ENCODE measurements at places on chromosomes 11 and 22.
A peak's percentile ranks its signal among the peaks of the same experiment; 100 is the strongest.

- DNase-seq = no peak
These were observed 929.9 kb downstream of the BRD1 start for GRCh38 chr22:48897645-48898370.

- no peak for DNase-seq
These were observed 3.0 kb downstream of the DDB1 start for GRCh38 chr11:61329871-61330270.

DNA sequence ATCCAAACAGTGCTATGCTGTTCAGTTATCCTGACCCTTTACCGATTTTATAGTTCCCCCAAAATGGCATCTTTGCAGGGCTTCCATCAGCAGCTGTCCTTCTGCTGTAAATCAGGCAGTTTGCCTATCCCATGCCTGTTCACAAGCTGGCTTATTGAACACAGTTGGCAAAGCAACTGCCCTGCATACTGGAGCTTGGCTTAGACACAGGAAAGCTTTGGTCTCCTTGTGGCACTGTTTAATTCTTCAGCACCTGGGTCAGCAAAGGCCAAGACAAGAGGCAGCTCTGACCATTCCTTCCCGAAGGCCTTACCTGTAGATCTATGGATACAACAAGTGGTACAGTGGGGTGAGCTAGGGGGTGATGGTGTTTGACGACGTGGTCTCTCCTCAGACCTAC lies 32.2 kb downstream of the TSPAN18 start:
- no peak for DNase-seq

- no peak for DNase-seq
These were observed 16.3 kb downstream of the HTR3A start for GRCh38 chr11:113991170-113991569.

- DNase-seq = no peak
These were observed 20.2 kb upstream of the C11orf96 start for GRCh38 chr11:43922295-43922648.

DNA sequence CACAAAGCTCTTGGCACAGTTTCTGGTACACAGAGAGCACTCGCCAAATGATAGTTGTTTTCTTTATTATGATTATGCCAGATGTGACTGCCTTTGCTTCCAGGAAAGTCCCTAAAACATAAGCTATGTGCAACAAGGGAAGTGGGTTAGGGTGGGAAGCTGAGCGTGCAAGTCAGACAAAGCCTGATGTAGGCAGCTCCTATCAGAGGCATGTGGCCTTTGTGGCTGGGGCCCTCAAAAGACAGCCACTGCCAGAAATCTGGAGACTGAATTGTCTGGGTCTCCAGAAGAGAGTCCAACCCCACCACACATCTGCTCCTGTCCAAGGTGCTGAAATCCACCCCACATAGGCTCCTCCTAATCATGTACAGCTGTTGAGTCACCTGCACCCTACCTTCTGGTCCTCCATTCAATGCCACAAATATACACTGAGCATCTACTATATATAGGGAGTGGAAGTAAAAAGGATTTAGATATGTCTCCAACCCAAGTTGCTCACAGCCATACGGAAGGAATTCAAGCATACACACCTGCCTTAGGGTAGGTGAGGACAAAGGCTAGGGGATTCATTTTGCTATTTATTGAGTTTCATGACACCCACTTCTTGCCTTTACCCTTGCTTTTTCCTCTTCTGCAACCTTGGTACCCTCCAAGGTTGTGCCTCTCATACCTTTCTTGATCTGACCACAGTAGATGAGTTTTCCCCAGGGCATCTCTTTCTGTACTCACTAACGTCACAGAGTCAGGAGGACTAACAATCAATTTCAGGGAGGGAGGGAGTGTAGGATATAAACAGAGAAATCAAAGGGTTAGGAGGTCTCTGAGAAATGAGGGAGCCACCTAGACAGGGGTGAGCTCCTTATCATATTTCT lies 12.4 kb downstream of the SEC14L3 start:
- DNase-seq = no peak

GRCh38 chr11:60130496-60130895 lies 42.0 kb downstream of the MS4A2 start:
- no peak for DNase-seq

DNA sequence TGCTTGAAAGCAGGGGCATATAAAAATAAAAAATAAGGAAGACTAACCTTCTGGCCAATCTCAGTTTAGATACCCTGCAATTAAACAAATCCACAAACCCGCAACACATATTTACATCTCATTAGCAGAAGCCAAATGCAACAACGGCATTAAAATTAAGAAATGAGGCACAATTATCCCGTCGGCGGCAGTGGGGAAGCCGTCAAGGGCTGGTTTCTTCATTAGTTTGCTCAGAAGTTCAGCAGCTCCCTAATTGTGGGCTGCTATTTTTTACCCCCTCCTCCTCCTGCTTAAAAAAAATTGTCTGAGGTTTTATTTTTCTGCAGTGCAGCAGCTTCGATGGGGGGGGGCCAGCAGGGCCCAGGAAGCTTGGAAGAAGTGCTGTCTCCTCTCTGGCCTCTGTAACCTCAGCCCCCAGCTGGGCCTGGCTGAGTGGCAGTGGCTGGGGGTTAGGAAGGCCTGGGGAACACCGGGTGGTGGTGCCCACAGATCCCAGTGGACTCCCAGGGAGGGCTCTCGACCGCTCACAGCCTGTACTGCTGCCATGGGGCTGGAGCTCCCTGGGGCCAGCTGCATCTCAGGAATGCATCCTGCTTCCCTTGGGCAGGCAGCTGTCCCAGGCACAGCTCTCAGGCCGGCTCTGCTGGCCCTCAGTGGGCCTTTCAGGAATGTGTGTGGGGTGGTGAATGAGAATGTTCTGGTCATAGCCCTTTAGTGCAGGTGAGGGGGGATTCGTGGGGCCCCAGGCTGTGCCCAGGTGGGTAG lies 148.7 kb upstream of the B3GAT1 start:
- DNase-seq = no peak

- no peak for DNase-seq
These were observed 19.4 kb downstream of the GUCY1A2 start for GRCh38 chr11:106998916-106999188.

- DNase-seq = no peak
These were observed 51.9 kb upstream of the IGSF9B start for GRCh38 chr11:134008634-134009071.

- no peak for DNase-seq
These were observed 101.0 kb downstream of the USP35 start for GRCh38 chr11:78289552-78290292.

DNA sequence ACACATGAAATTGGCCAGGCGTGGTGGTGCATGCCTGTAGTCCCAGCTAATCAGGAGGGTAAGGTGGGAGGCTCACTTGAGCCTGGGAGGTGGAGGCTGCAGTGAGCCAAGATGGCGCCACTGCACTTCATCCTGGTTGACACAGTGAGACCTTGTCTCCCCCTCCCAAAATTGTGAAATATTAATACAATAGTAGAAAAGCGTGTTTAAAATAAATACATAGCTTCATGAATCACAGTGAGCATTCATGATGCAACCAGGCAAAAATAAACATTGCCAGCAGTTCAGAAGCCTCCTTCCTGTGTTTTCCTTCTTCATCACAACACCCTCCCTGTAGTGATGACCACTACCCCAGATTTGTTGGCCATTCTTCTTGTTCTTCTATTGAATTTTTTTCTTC lies 4.3 kb upstream of the TEAD1 start:
- no peak for DNase-seq

- DNase-seq = peak; percentile 62
These were observed 72.8 kb upstream of the SPON1 start for GRCh38 chr11:13889552-13890249.

GRCh38 chr11:31676280-31676982 lies 134.7 kb downstream of the PAX6 start:
- DNase-seq = no peak

GRCh38 chr11:37533830-37534229 lies 935.8 kb upstream of the RAG2 start:
- no peak for DNase-seq

DNA sequence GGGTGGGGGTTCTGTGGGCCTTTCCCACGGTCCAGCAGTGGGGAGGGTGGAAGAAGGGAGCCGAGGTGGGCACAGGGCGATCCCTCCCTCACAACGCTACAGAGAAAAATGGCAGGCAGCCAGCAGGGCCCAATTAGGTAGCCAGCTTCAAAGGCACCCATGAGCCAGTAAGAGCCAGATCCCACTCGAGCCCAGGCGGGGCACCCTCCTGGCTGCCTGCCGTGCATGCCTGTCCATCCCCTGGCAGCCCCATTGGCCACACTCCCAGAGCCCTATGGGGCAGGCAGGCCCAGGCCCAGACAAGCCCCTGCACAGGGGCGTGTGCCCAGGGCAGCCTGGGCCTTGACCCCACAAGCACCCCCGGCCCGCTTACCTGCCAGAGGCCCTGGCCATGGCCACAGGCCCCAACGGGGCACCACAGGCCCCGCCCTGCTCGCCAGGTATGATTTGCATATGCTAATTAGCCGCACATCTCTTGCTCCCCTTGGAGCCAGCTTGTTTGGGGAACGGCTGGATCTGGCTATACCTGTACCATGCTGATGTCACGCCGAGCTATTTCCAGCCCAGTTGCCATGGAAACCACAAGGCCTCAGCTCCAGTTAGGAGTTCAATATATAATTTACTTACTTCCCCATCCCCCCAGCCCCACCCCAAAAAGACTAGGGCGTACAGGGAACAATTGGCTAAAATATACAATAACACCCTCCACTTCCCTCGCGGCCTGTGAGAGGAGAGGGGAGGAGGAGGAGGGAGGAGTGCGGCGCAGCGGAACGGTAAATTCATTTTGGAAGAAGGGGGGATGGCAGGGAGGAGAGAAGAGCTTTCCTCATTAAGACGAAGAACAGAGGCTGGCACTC lies 47.5 kb upstream of the TCF20 start:
- DNase-seq = peak; percentile 18

DNA sequence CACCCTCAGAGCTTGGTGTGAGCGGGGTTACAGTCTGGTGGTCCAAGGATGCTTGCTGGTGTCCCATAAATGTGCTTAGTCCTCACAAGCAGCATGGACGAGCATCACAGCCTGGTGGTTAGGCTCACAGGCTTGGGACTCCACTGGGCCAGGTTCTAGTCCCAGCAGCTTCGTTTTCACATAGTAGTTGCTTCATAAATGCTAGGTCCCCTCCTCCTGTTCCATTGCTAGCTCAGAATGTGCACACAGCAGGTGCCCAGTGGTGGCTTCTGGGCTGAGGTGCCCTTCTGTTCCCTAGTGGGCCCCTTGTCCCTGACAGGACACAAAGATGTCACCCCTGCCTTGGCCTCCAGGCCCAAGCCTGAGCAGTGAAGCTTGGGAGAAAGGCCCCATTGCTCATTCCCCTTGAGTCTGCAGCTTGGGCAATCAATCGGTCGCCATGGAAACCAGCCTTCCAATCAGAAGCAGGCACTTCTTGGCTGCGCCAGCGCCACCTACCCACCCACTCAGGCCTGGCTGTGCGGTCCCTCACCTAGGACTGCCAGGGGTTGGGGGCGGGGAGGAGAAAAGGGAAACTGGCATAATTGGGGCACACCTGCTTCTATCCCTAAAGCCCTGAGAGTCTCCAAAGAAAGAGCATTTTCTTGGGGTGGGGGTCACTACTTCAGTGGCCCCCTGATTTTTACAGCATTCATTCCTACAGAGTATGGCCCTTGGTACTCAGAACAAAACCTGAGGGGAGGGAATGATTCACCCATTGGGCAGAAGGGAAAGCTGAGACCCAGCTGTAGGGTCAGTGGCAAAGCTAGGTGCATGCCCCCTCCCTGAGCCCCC lies 48.1 kb downstream of the CYTH4 start:
- no peak for DNase-seq

DNA sequence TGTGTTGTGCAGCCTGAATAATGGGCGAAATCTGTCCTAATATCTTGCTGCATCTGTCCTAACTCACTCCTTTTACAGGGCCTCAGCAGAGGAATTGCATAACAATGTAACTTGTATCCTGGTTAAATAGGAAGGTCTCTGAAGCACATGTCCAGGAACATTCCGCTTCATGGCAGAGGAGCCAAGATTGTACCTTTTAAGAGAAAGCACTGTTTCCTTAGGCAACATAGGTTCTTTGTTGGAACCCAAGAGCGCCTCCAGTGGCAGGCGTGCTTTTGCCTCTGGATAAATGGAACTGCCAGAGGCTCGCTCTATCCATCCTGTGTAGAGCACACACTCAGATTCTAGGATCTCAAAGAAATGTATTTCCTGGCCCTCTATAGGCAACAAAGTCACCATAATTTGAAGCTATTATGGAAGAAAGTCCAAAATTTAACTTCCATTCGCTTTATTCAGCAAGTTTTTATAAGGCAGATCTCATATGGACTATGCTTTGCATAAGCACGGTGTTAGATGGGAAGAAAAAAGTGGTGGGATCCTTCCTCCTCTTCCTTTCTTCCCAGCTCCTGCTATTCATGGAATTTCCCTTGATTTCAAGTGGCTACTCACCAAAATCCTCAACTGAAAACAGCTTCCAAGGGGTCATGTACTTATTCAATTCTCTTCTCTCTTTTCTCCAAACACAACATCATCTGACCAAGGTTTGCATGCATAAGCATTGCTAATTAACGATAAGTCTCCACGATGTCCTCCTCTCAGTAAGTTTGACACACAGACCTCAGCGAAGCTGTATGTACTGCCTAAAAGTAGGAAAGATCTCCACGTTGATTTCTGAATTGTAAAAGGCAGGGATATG lies at the start of gene BLID:
Gene BLID (minus strand): TSS at position 692 of the 856 bp plus-strand sequence. CDS start 293 bp downstream, at position 399.
- DNase-seq = no peak

- no peak for DNase-seq
These were observed 68.1 kb downstream of the GRIK4 start for GRCh38 chr11:120579611-120580031.

DNA sequence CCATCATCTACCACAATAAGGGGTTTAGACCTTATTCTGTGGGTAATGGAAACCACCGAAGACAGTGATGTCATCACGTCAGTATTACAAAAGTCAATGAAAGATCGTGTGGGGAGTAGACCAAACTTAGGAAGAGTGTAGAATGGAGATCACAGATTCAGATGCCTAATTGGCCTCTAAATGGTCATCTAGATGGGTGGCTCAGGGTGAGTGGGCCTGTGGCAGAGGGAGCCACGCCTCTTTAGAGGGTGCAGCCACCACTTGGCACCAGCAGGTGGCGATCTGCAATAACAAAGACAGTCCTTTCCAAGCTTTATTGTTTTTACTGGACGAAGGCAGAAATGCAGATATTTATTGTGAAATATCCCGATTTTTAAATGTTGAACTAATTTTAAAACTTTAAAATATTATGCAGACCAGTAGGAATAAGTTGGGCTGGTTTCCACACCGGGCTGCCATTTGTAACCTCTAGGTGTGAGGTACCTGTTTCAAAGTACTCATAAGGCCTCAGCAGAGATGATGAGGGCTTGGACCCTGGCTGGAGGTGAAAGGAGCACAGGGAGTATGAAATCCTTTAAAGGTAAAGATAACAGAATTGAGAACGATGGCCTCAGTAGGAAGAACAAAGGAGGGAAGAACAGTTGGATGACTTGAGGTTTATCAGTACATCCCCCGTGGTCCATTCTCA lies 222.0 kb downstream of the DBX1 start:
- no peak for DNase-seq

DNA sequence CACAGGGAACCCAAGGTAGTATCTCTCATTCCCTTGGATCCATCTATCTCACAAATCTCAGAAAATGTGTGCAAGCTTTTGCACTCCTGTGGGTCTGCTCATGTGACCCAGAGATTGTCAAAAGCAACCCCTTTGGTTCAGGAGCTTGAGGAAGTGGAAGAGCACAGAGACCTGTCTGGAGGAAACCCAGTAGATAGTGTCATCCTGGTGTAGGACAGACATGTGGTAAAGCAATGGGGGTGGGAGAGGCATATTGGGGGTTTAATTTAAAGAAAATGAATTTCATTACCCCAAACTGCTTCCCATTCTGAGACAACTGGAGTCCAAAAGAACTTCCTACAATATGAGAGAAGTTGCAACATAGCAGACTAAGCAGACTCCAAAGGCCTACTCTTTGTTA lies 5.8 kb upstream of the MS4A14 start:
- DNase-seq = no peak

Data from NCI-H2081 treated with DMSO at 0.1 percent for 48 hours (cell line).